ENCODE measurements at places on chromosomes 5 and 9. TPM values are rescaled to one million over a fixed set of nuclear protein-coding genes. Genes with fewer than 3 reads are reported as not detected.

Gene FAT2
- total RNA-seq, result under 0.01 TPM

Gene PCDHGC5
- total RNA-seq, result 2.9 TPM

Gene SKIC3
- total RNA-seq, result 126 TPM

Gene JAKMIP2
- 1.1 TPM for total RNA-seq

Gene FAF2
- 37.5 TPM for total RNA-seq
